ENCODE measurements at places on chromosomes 11 and 22.

GRCh38 chr11:66858939-66859685 is 2.2 kb downstream of the LRFN4 start:
- no peak for DNase-seq

- no peak for DNase-seq
These were observed 52.3 kb upstream of the LMO1 start for GRCh38 chr11:8315954-8316353.

DNA sequence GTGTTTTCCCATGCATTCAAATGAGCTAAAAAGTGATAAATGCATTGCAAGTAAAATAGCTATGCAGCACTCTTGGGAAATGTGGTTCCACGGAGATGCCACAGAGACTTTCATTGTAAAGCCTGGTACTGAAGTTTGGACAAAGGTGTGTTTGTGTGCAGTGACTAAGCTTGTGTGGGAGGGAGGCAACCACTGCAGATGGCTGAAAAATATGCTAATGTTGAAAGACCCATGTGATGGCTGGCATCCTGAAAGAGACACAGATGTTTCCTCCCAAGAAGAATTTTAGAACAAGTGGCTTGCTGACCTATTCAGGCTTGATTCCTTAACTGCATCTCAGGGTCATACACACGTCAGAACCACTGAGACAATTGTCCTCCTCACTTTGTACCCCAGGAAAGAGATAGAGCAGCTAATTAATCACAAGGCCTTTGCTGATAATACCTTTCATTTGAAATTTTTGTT is 73.8 kb downstream of the FAM76B start:
- DNase-seq = no peak

DNA sequence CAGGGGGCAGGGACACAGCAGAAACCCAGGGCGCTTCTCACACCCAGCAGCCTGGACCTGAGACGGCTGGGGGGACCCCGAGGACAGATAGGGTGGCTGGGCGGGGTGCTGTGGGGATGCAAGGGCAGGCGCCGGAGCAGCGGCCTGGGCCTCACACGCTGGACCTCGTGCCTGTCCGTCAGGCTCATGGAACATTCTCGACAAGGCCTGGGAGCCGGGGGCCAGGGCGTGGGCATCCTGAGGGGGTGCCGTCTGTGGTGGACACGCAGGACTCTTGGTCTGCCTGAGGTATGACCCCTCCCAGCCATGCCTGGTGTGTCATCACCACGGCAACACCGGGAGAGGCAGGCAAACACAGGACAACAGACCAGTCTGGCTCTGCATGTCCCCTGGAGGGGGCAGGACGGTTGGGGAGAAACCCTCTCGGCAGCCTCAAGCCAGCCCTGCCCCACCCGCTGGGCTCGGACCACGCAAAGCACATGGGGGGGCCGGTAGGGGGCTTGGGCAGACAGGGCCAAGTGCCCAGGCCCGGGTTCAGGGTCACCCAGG is 21.4 kb downstream of the MRPL23 start:
- DNase-seq = no peak

- DNase-seq = no peak
These were observed 2.1 kb downstream of the EHD1 start for GRCh38 chr11:64876229-64876750.

All from HS-27A (cell line).